Cardiac muscle cell (in vitro differentiated cells and primary cell): ENCODE measurements at places on chromosomes 5 and 9. TPM values are rescaled to one million over a fixed set of nuclear protein-coding genes. Genes with fewer than 3 reads are reported as not detected.

DNA sequence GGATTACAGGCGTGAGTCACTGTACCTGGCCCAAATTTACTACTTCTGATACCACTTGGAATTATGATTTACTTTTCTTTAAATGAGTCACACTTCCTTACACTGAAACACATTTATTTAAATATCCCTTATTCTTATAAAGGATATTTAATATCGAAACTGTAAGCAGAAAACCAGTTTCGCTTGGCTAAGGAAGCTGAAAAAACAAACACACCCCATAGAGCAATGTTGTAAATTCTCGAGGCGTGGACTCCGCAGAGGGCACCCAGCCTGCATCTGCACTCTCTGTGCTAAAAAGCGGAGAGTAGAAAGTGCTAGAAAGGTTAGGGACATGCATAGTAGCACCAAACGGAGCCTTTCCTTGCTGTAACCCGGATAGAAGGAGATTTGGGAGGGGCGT is 86.5 kb downstream of the HMCN2 start:
- DNase-seq: no peak

- DNase-seq: peak; percentile 43
These were observed 2.1 kb downstream of the ANP32B start for GRCh38 chr9:97985058-97985861.

ACTBL2 gene
- not detected in 2 replicates for total RNA-seq

- no peak for DNase-seq
These were observed 59.9 kb downstream of the HOMER1 start for GRCh38 chr5:79454043-79454442.

- no peak for DNase-seq
These were observed 84.2 kb downstream of the ESM1 start for GRCh38 chr5:54900984-54901725.

GRCh38 chr9:92325991-92326500 is 293 bp downstream of the CENPP start:
- no peak for DNase-seq

OR13J1 gene
- total RNA-seq: not detected in 2 replicates

- no peak for DNase-seq
These were observed 87.4 kb upstream of the PCA3 start for GRCh38 chr9:76676857-76677256.

DNA sequence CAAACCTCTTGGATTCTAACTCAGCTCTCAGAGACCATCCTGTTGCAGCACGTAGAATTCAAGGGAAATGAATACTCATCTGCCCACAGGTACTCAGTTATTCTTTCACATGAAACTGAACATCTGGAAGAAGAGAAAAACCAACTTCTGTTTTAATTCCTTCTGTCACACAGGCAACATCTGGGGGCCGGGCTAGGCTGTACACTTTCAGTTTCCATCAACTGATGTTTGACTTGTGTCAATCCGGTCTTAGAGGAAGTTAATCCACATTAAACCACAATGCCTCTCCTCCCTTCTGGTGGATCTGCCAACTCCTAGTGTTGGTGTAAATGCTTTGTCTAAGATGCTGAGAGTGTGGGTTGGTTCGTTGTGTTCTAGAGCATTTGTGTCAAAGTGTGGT is 17.6 kb downstream of the DMRT3 start:
- DNase-seq: no peak

GRCh38 chr5:181223058-181223728 is at the start of gene TRIM41:
Gene TRIM41, plus strand, starts transcription at chr5:181223281. Its CDS starts 719 bp downstream, at chr5:181224000.
- peak; percentile 99 for DNase-seq

RPS14 gene
- 2,228 and 2,781 TPM in 2 replicates for total RNA-seq

- DNase-seq: peak; percentile 79
These were observed 530 bp downstream of the TMEFF1 start for GRCh38 chr9:100473276-100474081.

RLN2 gene
- 0.92 TPM in 1 of 2 replicates, not detected in the other for total RNA-seq

DNA sequence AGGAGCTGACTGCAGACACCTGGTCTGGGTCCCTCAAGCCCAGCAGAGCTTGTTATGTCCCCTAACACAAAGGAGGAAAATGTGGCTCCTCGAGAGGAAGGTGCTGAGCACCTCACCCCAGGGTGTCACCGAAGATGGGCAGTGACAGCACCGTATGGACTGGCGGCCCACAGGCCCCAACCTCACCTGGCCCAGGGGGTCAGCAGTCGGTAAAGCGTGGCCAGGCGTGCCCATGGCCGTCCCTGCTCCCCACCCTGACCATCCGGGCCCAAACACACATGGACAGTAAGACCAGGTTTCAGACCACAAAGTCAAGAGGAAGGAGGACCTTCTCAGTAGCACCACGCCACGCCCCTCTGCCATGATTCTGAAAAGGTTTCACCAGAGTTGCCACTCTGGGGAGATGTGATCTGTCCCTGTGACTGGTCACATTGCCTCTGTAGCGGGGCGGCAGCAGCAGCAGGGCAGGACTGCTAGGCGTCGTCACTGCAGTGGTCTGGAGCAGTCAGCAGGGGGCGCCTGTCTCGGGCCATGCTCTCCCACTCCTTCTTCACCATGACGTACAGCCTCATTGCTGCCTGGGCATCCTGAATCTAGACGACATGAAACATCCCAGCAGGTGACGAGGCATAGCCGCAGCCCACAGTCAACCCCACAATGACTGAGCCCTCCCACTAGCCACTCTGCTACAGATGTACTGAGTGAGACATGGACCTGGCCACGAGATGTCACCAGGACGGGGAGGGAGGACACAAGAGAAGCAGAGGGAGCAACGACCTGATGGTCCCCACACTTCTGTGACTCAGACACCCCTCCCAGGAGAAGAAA is 11.1 kb downstream of the REXO4 start:
- peak; percentile 81 for DNase-seq

OTP gene
- total RNA-seq: not detected in 2 replicates

TMEM267 gene
- 3.1 TPM in 2 replicates for total RNA-seq

GRCh38 chr9:68462105-68462775 is 78.4 kb downstream of the TMEM252 start:
- DNase-seq: no peak

DNA sequence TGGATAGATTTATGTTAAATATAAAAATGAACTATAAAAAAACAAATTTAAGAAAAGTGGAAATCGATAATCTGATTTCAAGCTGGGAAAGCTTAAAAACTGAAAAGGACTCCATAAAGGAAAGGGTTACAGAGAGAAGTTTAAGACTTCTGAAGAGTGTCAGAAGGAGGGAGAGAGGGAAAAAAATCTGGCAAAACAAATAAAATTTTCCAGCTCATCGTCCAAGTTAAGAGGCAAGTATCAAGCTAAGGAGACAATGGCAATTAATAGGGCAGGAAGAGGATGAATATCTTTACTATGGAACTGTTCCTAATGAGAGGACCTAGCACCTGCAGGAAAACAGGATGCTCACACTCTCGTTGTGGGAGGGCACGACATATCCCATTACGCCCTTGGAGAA is 20.5 kb upstream of the HEXB start:
- no peak for DNase-seq

GRCh38 chr5:21058289-21058688 is 1070.3 kb upstream of the CDH18 start:
- DNase-seq: no peak

GABRA1 gene
- not detected in 2 replicates for total RNA-seq

GKAP1 gene
- 8.1 and 11.7 TPM in 2 replicates for total RNA-seq

- DNase-seq: no peak
These were observed 4.0 kb downstream of the ST6GALNAC4 start for GRCh38 chr9:127912882-127913281.

MVB12B gene
- total RNA-seq: 23.4 and 29.9 TPM in 2 replicates

DNA sequence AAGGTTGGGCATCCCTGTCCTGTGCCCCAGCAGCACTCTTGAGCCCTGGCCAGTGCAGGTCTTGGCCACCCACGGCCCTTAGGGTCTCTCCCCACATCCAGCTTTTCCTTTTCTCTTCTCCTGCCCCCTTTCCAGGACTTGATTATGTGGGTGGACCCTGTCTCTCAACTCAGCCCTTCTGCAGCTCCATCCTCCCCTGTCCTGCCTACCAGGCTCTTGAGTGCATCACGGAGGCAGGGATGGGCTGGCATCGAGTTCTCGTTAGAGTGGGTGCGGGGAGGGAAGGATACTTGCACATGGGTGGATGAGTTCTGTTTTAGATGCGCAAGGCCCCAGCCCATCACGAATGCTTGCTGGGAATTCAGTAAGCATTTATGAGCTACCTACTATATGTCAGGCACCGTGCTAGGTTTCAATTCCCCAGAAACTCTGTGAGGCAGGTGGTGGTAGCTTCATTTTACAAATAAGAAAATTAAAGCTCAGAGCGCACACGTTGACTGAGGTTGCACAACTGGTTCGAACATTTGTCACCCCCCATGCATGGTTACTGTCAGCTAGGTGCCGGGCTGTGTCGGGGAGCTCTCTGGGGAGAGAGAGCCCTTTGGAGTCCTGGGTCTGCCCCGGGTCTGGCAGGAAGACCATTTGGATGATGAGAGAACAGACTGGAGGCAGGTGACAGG is 144.6 kb upstream of the PITX1 start:
- no peak for DNase-seq

GRCh38 chr5:15618938-15619337 is 119.0 kb downstream of the FBXL7 start:
- DNase-seq: no peak

PCDHB11 gene
- 4.7 and 8.6 TPM in 2 replicates for total RNA-seq

DNA sequence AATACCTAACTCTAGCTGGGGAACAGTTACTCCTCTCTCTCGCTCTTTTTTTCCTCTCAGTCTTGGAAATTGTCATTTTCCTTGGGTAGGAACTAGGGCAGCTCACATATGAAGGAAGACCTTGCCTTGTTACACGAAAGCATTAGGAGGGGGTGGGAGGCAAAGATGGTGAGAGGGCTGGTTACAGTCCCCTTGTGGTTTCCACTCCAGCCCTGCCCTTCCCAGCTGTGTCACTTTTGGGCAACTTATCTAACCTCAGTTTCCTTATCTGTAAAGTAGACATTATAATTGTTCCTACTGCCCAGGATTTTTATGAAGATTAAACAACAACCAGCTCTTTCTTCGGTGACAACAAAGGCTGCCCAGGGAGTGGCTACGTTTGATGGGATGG is 196.2 kb upstream of the CLINT1 start:
- DNase-seq: no peak

GRCh38 chr9:32384002-32384363 is 460 bp upstream of the ACO1 start:
- no peak for DNase-seq

DNA sequence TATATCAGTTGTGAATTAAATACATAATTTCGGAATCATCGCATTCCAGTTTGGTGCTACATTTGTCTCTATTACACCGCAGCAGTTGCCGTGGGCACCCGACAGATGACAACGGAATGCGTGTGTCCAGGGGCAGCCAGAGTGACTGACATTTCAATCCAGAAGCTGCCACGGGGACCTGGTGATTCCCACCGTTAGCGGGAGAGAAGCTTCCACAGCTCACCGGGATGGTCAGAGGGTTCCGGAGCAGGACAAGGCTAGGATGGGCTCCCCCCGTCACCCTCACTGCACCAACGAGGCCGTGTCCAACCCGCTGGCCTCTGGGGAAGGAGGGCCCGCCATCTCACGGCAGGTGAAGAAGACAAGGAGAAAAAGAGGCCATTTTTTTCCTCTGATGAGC is 86.8 kb downstream of the GTF3C4 start:
- DNase-seq: no peak

GCNT4 gene
- total RNA-seq: 0.07 and 0.18 TPM in 2 replicates

- DNase-seq: no peak
These were observed 113.6 kb downstream of the IRX1 start for GRCh38 chr5:3709068-3709716.

- peak; percentile 97 for DNase-seq
These were observed 3.9 kb downstream of the STC2 start for GRCh38 chr5:173324115-173325001.

DNA sequence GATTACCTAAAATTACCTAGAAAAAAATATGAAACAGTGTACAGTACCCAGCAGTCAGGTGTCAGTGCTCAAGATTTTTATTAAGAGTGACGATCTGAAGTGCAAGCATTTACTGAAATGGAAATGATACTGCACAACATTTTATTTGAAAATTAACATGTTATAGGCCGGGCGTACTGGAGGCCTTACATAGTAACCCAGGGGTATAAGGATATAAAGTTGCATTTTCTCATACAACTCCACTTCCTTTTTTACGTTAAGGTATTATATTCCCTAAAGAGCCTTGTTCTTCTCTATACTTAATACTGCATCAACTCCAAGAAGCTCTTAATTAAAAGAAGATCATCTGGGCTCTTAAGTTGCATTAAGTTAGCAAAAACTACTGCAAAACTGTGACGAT is 3.3 kb downstream of the MAT2B start:
- DNase-seq: no peak

PCDHB14 gene
- total RNA-seq: 17.3 and 21.2 TPM in 2 replicates

DNA sequence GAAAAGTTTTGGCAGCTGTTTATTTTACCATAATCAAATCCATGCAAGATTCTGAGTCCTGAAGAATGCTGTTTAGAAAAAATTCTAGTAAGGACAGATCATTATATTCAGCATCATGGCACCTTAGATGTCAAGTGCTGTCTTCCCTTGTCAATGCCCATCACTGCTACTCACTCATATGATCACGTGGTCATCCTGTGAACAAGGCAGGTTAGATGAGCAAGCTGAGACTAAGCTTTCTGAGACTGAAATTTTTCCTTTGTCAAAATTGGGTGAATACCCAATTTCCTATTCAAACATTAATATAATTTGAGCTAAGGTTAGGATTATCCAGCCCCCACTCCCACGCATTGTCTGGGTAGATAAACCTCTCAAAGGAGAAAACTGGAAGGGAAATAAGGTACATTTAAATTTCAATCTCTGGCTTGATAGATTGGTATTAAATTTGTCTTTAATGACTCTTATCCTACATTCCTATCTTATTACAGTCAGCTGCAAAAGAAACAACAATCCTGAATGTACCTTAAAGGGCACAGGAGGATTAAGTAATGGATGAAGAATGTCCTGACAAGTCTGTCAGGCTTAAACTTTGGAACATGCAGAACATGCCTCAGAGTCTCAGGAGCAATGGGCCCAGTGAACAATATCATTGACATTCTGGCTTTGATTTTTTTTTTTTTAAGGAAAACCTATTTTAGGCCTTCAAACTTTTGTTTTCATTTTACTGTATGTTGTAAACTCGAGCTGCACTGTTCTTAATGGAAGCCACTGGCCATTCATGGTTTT is 148.7 kb upstream of the RANBP3L start:
- DNase-seq: no peak
